ENCODE measurements at places on chromosomes 12 and 14. TPM values are rescaled to one million over a fixed set of nuclear protein-coding genes. Genes with fewer than 3 reads are reported as not detected.
A peak's percentile ranks its signal among the peaks of the same experiment; 100 is the strongest.

DNA sequence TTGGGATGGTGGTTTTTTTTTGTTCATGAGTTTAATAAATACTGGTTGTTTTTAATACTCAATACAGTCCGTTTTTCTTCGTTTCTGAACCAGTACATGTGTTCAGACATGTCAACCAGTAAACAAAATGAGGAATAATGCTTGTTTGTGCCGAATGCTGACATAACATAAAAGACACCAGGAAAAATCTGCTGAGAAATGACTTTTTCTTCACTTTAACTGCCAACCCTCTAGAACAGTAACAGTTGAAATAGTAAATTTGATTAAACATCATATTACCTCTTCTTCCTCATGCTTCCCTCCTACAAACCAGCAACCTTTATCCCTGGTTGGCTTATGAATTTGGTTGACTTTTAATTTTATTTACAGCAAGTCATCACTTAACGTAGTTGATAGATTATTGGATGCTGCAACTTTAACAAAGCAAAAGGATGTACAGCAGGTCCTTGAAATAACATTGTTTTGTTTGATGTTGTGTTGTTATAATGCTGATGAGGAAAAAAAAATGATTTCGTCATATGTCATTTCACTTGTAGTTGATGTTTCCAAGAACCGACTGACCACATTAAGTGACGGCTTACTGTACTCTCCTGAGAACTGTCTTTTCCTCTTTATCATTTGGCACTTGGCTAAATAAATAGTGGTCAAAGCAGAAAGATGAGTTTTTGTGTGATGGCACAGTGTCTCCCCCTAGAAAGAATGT lies 340.5 kb downstream of the TMTC2 start:
- DNase-seq = no peak

DNA sequence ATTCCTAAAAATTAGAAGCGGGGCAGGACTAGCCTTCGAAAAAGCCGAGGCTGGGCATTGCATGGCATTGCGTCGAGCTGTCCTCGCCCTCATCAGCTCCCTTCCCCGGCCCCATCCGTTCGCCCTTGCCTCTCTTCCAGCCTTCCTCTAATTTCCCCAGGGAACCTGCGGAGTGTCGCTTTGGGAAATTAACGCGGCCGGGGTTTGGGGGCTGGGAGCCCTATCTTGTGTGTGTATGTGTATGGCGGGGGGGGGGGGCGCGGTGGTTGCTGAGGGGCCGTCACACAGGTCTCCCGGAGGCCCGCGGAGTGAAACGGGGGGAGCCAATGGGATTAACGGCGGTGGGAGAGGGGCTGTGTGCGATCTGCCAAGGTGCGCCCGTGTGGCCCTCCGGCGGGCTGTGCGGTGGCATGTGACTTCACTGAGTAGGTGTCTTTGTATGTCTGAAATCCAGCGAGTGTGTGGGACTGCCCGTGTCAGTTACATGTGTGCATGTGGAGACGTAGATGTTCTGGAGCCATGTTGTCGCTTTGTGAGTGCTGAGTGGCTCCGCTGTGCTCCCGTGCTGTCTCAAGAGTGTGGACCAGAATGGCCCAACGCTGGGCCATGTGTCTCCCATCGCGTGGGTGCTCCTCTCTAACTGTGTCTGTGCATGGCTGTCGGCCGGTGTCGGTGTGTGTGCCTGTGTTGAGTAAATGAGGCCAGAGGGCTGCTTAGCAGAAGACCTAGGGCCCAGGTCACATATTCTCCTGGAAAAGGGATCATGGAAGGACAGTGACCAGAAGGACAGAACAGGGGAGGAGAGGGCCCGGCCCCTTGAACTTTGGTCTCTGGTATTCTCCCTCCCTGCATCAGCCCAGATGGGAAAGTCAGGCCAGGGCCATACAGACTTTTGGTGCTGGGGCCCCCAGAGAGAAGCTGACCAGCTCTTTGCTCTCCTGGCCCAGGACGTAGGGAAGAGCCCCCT lies 1.5 kb downstream of the PTMS start:
- no peak for DNase-seq

DNA sequence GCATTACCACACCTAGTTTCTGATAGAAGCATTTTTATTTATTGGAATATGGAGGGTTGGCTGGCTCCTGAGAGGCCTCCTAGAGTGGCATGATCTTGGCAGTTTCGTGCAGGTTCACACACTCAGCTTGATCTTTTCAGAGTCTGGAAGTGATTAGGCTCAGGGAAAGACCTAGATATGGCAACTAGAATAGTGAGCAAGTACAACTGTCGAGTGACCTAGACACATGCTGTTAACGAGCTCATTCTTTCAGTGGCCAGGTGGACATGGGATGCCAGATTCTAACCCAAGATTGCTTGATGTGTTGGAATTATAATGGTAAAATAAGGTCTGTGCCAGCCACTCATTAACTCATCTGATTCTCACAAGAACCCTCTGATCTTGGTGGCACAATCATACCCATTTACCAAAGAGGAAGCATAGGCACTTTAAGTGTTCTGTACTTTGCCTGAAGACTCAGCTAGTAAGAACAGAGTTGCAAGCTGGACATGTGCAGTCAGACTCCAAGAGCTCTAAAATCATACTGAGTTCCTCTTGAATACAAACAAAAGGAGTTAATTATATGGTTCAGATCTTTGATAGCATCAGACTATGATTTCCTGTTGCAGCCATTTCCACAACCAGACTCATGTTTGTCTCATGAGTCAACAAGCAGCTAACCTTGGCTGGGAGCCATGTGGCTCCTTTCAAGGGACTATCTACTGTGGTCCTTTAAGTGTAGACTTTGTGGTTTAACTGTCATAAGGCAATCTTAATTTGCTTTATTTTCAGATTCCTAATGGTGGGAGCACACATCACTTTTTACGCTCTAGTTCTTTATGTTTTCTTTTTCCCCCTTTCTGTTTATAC lies 144.2 kb downstream of the PLEKHA5 start:
- DNase-seq = peak; percentile 99

The FGF6 gene
- not detected for total RNA-seq

DNA sequence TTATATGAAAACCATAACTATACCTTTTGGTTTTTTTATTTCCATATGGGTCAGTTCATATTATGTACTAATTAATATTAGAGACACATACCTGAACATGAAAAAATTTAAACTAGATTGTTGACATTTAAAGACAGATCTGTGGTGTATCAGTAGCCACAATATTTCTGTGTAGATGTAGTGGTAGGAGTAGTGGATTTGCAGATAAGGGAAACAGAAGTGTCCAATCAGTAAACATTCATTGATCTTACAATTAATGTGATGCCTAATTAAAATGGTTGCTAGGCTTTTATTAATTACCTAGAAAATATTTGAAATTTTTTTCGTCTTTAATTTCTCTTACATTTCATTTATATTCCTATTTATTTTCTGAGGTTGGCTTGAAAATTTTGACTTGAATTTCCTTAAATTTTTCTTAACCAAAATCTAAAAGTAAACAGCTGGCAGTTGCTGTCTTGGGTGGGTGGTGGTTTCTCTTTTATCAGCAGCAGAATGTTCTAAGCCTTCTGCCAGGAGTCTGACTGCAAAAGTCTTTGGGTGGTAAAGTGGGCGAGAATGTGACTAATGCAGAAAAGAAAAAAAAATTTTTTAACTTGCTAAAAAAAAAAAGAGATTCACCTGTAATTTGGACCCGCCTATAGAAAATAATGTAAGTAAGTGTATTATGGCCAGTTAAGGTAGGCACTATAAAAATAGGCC lies 2.4 kb downstream of the FGFR1OP2 start:
- no peak for DNase-seq

The BATF gene
- total RNA-seq = 3.9 TPM

- DNase-seq = peak; percentile 77
These were observed 57.9 kb upstream of the SLC38A2 start for GRCh38 chr12:46430340-46430948.

The CLEC4E gene
- not detected for total RNA-seq

The ERBB3 gene
- 3.0 TPM for total RNA-seq

The LAG3 gene
- total RNA-seq = 0.12 TPM

GRCh38 chr14:85079842-85080730 lies 449.9 kb upstream of the FLRT2 start:
- DNase-seq = no peak

The ISCA2 gene
- total RNA-seq = 36.1 TPM

GRCh38 chr12:70367258-70368141 lies 1.4 kb downstream of the KCNMB4 start:
- DNase-seq = no peak

The PAX9 gene
- total RNA-seq = not detected

- DNase-seq = no peak
These were observed 134.6 kb downstream of the RFLNA start for GRCh38 chr12:124429535-124429934.

The SLC6A13 gene
- total RNA-seq = not detected

GRCh38 chr14:95292660-95293425 lies 26.9 kb downstream of the CLMN start:
- no peak for DNase-seq

The RNASE3 gene
- not detected for total RNA-seq

GRCh38 chr12:108935159-108935763 lies 55.4 kb downstream of the DAO start:
- DNase-seq = no peak

The SLC41A2 gene
- 10.9 TPM for total RNA-seq

GRCh38 chr12:39581592-39581991 lies 38.0 kb downstream of the ABCD2 start:
- DNase-seq = peak; percentile 7

The GSC gene
- not detected for total RNA-seq

GRCh38 chr14:67517083-67517482 lies 16.0 kb upstream of the PLEKHH1 start:
- no peak for DNase-seq

GRCh38 chr14:70183991-70184390 lies 4.8 kb downstream of the SLC8A3 start:
- DNase-seq = no peak

DNA sequence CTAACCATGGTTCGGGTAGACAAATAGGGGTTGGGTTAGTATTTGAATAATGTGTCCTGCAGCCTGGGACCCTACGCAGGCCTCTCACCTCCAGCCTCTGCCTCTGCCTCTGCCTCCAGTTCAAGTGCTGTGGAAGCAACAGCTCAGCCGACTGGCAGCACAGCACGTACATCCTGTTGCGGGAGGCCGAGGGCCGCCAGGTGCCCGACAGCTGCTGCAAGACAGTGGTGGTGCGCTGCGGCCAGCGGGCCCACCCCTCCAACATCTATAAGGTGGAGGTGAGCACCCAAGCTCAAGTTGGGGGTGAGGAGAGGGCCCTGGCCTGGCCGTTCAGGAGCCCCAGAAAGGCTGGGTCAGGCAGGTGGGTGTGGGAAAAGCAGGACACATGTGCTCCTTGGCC lies 55.9 kb downstream of the TSPAN11 start:
- DNase-seq = no peak

- peak; percentile 5 for DNase-seq
These were observed 362.6 kb downstream of the DAD1 start for GRCh38 chr14:22226381-22226780.

The SMCO2 gene
- not detected for total RNA-seq

The AKAP3 gene
- 2.3 TPM for total RNA-seq

The LRRC43 gene
- total RNA-seq = 0.59 TPM

DNA sequence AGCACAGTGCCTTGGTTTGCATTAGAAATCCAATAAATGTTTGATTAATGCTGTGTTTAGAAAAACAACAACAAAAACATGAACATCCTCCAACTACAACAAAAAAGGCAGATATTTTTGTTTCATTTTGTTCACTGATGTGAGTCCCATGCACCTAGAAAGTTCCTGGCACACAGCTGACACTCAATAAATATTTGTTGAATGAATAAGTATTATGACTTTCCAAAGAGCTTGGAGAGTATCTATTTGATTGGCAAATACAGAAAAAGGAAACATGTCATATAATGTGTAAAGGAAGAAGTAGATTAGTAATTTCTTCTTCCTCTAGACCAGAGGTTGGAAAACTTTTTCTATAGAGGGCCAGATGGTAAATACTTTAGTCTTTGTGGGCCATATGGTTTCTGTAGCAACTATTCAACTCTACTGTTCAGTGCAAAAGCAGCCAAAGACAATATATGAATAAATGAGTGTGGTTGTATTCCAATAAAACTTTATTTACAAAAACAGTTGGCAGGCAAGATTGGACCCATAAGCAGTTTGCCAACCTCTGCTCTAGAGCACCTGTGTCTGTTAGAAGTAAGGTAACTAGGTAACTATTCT lies 312.3 kb upstream of the DIO2 start:
- DNase-seq = no peak

DNA sequence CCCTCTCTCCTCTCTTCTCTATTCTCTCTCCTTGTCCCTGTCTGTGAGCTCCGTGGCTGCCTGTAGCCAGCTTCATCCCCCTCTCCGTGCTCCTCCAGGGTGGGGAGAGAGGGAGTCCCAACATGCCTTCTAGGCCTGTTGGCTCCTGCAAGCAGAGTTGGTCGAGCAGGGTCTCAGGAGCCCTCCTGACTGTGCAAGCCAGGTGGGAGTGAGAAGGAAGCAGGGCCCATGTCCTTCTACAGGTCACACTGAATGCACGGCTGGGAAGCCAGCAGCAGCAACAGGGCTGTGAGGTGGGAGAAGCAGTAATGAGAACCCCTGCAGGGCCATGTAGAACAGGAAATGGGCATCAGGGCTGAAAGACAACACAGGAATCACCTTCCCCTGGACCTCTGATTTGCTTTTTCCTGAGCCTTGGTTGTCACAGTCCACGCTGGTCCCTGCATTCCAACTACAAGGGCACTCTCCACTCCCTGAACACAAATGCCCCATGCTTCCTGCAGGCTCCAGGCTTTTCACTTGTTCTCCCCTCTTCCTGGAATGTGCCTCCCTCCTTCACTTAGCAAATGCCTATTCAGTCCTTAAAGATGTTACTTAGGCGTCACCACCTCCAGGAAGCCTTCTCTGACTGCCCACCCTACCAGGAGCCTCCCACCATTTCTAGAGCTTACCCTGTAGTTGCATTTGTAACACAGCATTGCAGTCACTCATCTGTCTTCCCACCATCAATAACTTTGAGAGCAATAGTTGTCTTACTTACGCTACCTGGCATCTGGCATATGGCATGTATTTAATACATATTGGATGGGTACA lies 51.2 kb downstream of the TSPAN11 start:
- DNase-seq = no peak

DNA sequence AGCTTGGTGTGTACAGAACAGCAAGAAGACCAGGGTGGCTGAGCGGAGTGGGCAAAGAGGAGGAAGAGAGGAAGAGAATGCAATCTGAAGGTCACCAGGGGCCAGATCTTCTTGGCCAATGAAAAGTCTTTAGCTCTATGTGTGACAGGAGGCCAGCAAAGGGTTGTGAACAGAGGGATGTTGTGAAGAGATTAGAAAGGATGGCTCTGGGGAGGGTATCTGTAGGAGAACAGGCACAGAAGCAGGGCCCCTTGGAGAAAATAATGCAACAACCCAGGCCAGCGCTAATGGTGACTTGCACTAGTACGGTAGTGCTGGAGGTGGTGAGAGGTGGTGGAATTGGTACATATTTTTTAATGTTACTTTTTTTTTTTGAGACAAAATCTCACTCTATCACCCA lies 97.2 kb downstream of the NT5DC3 start:
- no peak for DNase-seq

DNA sequence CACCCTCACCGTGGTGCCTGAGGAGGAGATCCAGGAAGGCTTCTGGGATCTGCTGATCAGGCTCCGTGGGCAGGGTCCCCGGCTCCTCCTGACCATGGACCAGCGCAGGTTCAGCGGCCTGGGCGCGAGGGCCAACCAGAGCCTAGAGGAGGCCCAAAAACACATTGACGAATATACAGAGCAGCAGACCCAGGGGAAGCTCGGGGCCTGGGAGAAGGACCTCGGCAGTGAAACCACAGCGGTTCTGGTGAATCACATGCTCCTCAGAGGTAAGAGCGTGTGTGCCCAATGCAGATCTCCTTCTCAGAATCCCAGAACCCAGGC lies 29.4 kb downstream of the SERPINA3 start:
- DNase-seq = no peak

- DNase-seq = no peak
These were observed 9.7 kb downstream of the PACS2 start for GRCh38 chr14:105324080-105324778.

GRCh38 chr12:105504286-105504685 lies 173.8 kb downstream of the C12orf75 start:
- peak; percentile 19 for DNase-seq

Measured in RPMI7951 (cell line).